ENCODE measurements at places on chromosomes 5 and 9. TPM values are rescaled to one million over a fixed set of nuclear protein-coding genes. Genes with fewer than 3 reads are reported as not detected.

DNA sequence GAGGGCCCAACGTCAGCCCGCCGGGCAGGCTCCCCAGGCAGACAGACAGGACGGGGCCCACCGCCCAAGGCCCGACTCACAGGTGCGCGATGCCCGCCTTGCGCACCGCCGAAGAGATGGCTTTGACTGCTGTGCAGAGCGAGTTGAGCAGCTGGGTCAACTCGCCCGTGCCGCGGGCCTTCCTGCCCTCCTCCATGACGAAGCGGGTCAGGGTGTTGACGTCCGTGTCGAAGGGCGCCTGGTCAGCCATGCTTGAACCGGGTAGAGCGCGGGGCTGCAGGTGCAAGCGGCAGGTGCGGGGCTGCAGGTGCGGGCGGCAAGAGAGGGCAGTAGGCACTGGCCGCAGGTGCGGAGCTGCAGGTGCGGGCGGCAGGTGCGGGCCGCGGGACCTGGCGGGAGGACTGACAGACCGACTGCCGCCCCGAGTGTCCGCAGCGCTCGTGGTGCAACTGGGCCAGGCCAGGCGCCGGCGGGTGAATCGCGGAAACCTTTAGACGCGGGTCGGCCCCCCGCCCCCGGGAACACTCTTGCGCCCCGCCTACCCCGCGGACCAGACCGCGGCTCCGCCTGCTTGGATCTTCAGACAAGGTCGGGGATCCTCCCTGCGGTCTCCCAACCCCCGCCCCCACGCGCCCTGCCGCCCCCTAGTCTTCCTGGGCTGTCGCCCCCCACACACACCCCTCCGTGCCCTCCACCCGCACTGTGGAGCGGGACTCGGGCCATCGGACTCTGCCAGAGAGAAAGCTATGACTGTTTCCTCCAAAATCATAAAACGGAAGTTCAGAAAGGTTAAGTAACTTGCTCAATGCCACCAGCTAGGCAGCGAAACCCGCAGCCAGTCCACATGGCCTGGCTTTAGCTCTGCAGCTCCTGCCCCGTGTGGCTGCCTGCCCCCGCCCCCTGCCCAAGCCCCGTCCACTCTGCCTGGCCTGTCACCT lies at the start of gene FBP1:
TSS of gene FBP1 (minus strand) at position 458 of the 938 bp plus-strand sequence. CDS start at position 250, 208 bp downstream.
- DNase-seq: peak; percentile 52

DNA sequence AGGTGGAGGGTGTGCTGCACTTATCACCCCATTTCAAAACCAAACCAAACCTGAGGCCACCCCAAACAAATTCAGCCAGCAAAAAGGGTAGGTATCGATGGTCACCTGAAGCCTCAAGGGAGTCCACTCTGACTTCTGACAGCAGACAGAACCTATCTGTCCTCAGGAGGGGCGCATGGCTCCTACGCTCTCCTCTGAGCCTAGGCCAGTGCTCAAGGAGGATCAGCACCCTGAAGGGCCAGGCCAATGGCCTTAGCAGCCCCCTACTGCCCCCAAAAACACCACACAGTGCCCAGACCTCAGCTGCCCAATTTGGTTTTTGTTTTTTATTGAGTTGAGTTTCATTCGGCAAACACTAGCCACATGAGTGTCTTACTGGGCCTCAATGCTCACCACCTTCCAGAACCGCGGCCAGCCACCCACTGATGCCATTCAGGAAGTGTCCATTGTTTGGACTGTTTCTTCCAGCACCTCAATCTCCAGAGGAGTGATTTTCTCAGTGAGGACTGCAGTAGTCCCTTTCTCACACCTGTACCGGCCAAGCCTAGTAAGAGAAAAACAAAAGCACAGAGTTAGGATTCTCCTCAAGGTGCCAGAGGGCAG lies 62.0 kb downstream of the PSMB7 start:
- no peak for DNase-seq

- no peak for DNase-seq
Observed at GRCh38 chr5:73213566-73213998, 40.6 kb downstream of the TMEM174 start.

DNA sequence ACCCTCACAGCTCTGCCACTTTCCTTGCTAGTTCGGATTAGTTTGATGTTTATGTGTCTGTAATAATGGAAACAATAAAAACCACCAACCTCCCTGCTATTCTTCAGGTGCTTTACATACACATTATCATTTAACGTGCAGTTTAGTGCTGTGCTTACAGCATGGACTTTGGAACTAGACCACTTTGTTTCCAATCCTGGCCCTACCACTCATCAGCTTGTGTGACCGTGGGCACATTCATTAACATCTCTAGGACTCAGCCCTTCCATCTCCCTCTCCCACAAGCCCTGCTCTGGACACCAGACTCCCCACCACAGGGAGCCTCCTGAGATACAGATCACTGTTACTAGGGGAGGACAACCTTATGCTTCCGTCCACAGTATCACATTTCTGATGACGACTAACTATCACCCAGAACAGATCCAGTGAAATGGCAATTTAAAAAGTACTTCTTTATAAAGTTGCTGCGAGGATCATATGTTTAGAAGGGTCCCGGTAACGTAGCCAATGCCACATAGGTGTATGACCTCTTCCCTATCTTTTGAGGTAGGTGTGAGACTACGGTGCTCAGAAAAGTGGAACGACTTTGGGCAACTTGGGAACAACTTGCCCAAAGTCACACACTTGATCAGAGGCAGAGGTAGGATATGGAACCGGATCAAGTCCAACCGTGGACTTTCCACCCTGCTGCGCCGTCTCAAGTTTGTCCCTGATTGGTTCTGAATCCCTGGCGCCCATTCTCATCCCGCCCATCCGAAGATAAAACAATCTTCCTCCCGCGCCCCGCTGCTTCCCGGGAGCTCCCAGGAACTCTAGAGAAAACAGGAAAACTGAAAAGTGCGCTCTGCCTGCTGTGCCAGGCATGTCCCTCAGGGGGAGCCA lies 132.4 kb upstream of the NIPBL start:
- no peak for DNase-seq

DNA sequence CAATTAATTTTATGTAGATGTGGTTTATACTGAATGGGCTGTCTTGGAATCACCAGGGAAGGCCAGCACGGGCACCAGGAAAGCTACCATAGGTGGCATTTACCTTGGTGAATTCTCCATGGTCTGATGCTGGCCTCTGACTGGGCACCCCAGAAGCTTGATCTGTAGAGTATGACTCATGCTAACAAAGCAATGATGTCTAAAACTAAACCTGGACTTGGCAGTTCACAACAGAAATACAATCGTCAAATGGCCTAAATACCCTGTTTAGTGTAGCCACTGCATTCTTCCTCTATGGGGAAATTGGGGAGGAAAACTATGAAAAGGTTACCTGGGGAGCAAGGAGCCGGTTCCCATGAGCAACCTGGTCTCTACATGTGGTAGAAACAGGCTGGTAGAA lies 98.0 kb downstream of the ATPSCKMT start:
- DNase-seq: no peak

- DNase-seq: no peak
Observed at GRCh38 chr5:153340738-153341137, 149.7 kb upstream of the GRIA1 start.

DNA sequence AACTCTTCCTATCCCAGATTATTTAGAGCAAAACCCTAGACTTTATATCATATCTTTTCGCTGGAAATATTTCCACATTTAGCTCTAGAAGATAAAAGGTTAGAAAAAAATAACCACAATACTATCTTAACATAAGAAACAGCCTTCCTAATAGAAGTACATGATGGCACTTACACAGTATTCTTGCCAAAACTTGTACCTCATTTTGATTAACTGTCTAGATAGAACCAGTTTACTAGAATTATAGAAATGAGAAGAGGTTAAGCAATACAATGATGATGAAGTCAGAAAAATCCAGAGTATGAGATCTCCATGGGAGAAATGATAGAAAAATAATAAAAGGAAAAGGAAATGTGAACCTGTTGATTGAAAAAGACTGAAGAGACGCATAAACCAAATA lies 63.1 kb downstream of the SLC12A2 start:
- no peak for DNase-seq

DNA sequence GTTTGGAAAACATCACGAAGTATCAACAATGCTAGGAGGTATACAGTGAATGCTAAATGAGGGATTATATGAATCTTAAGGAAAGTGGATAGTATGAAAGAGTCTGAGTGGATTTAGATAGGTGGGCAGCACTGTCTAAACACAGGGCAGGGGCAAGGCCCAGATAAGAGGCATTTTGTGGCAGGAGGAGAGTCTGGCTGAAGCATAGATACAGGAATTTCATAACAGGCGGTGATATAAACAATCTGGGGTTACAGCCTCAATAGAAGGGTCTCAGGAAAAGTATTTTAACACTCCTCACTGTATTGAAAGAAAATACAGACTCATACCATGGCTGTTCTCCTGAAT lies 96.9 kb downstream of the PLPP1 start:
- DNase-seq: no peak

- no peak for DNase-seq
Observed at GRCh38 chr9:137243626-137244485, 2.8 kb downstream of the TUBB4B start.

DNA sequence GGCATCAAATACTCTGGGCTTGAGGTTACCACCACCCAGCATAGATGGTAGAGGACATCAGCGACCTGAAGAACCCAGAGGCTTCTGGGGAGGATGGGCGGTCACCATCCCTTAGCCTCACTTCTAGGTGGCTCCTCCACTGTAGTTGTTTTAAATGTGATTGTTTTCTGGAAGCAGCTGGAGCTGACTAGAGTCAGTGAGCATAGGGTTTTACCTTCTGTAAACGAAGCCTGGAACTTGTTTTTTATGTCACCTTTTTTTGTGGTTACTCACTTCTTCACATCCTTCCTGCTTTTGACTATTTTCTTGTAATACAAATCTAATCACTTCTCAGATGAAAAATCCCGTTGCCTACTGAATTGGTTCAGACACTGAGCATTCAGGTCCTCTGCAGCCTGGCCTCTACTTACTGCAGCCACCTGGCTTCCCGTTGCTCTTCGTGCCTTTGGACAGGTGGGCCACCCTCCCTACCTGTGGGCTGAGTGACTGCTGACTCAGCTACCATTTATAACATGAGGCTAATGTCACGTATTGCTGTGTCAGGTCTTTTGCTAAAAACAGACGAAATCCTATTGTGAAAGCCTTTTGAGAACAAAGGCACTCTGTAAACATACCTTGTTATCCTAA lies 167.8 kb downstream of the MAN2A1 start:
- no peak for DNase-seq

- DNase-seq: no peak
Observed at GRCh38 chr9:99235926-99236634, 14.0 kb downstream of the SEC61B start.

DNA sequence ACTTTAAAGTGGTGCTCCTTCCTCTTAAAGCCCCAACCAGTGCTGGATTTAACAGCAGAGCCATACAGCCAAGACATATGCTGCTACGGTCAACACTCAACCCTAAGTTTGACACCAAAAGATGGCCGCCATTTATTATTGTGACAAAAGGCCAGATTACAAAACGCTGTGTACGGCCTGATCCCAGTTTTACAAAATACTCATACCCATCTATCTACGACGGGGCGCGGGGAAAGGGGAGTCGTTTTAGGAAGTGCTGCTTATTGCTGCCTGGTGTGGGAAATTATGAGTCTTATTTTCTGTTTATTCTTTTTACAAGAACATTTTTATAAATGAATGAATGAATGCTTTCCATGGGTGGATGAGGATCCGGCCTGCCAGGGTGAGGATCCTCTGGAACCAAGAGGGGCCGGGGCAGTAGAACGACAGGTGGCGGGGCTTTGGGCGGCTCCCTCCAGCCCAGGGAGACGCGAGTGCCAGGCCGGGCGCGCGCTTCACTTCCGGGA lies 457 bp upstream of the IDNK start:
- DNase-seq: no peak

- no peak for DNase-seq
Observed at GRCh38 chr5:4373051-4373820, 766.9 kb upstream of the ADAMTS16 start.

DNA sequence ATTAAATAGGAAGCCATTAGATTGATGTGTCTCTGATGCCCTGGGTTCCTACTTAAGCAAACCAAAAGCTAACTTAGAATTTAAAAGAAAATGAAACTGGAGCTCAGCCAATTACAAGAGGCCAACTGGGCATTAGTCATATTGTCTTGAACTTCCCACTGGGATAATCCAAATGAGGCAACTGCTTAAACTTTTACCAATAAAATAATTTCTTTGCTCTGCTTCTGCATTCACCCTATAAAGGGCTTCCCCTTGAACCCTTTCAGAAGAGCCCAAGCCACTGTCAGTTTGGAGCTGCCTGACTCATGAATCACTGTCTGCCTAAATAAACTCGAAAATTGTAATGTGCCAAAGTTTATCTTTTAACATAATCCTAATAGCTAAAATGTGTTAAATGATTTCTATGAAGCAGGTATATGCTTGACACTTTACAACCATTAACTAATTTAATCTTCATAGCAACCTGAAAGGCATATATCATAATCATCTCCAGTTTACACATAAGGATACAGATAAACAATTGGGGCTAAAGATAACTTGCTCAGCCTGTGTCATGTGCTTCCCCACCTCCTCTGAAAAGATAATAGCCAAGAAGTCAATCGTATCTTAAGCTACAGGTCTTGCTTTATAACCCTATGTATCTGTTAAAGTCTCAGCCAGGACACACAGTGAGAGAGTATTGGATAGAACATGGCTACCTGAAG lies 11.5 kb downstream of the GPR150 start:
- no peak for DNase-seq

Gene RORB
- 0.02 TPM for total RNA-seq

Gene MARCOL
- not detected for total RNA-seq

Gene PCDHGB4
- total RNA-seq: 2.5 TPM

Gene PCSK5
- 4.4 TPM for total RNA-seq

Gene PPIP5K2
- 7.4 TPM for total RNA-seq

Gene INSL6
- total RNA-seq: not detected

Gene DCAF12
- 23.0 TPM for total RNA-seq

Gene CCDC171
- total RNA-seq: 0.57 TPM
